NCI-H1436 (cell line): ENCODE measurements at places on chromosomes 13 and 19.
A peak's percentile ranks its signal among the peaks of the same experiment; 100 is the strongest.

GRCh38 chr19:45306518-45307027 lies 16.1 kb downstream of the CKM start:
- peak; percentile 93 for DNase-seq

DNA sequence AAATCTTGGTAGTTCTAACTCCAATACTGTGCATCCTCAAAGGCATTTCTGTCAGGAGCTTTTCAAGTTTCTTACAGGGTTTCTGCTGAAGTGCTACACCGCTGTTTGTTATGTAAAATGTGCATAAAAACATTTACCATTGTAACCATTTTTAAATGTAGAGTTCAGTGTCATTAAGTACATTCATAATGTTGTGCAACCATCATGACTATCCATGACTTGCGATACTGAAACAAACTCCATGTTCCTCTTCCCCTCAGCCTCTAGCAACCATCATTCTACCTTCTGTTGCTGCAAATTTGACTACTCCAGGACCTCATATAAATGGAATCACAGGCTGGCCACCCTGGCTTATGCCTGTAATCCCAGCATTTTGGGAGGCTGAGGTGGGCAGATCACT lies 14.4 kb upstream of the SLC25A42 start:
- DNase-seq = no peak

DNA sequence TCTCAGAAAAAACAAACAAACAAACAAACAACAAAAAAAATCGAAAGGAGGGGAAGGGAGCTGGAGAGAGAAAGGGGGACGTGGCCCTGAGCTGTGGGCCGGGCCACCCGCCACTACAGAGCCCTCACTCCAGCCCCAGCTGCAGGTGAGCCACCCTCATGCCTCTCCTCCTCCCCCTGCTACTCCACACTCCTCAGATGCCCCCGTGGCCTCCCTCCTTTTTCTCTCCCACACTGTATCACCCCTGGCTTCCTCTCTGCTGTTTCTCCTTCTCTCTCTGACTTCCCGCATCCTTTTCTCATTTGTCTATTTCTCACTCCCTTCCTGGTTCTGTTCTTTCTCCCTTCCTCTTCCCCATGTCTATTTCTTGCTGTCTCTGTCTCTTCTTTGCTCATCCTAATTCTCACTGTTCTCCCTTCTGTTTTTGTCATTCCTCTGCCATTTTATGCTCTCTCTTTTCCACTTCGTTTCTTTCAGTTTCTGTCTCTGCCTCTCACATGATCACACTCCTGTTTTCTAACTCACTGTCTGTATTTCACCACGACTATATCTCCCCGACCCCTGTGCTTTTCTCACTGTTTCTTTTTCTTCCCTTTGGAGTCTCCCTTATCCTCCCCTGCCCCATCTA lies 2.7 kb downstream of the KLK2 start:
- DNase-seq = no peak

GRCh38 chr19:15780610-15781418 lies 6.6 kb upstream of the OR10H5 start:
- no peak for DNase-seq

DNA sequence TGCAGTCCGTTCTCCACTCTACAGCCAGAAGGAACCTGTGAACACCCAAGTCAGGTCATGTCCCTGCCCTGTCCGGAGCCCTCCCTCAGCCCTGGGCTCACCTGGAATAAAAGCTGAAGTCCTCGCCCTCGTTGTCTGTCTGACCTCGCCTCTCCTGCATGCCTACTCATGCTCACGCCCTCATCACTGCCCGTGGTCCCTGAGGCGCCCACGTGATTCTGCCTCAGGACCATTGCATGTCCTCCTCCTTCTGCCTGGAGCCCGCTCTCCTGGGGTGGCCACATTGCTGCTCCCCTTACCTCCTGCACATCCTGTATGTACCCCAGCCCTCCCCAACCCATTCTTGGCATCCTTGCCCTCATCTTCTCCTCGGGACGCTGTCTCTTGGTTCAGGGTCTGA lies 42.2 kb downstream of the BICRA start:
- no peak for DNase-seq

GRCh38 chr13:100040196-100040595 lies 48.7 kb upstream of the PCCA start:
- DNase-seq = peak; percentile 33

- no peak for DNase-seq
Observed at GRCh38 chr13:111590796-111591195, 270.4 kb downstream of the TEX29 start.

DNA sequence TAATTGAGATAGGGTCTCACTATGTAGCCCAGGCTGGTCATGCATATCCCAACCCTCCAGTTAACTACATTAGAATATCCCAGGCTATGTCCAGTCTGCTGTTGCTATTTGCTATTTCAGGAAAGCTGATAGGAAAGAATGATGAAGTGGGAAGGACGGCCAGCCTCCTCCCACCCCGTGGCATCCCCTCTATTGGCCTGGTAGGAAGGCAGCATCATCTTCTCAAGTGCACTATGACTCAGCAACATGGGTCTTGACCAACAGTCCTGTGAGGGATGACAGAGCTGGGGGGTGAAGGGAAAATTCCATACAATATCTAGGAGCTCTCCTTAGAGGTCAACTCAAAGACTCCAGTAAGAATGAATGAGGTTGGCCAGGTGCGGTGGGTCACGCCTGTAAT lies 48.0 kb upstream of the ABCC4 start:
- DNase-seq = no peak

- no peak for DNase-seq
Observed at GRCh38 chr13:42218576-42218975, 53.4 kb upstream of the AKAP11 start.

GRCh38 chr19:9793071-9793591 lies 24.6 kb upstream of the ZNF846 start:
- DNase-seq = peak; percentile 37
